GM23248 (cell line): ENCODE measurements at places on chromosomes 1 and 21. TPM values are rescaled to one million over a fixed set of nuclear protein-coding genes. Genes with fewer than 3 reads are reported as not detected.

C4BPB gene
- not detected in 2 replicates for total RNA-seq

SPRR4 gene
- total RNA-seq = not detected in 2 replicates

SAMSN1 gene
- not detected in 2 replicates for total RNA-seq

GRCh38 chr21:39346206-39346605 lies 2.7 kb downstream of the HMGN1 start:
- no peaks in the 10 kb centered on the region for H3K27me3 ChIP-seq
- peaks cover 49% of the 10 kb centered on the region for H3K36me3 ChIP-seq
- peak overlapping the region; percentile 91; the same call in 1 of the 2 replicates for H3K4me3 ChIP-seq
- H3K4me1 ChIP-seq = peaks cover 19% of the 10 kb centered on the region

- peaks cover 27% of the 10 kb centered on the region for H3K4me1 ChIP-seq
- no peaks in the 10 kb centered on the region for H3K27me3 ChIP-seq
- H3K36me3 ChIP-seq = no peaks in the 10 kb centered on the region
- peak; percentile 16 for DNase-seq
- H3K4me3 ChIP-seq = no peak overlapping the region
These were observed 346.6 kb upstream of the RUNX1 start for GRCh38 chr21:35395728-35396127.

DNA sequence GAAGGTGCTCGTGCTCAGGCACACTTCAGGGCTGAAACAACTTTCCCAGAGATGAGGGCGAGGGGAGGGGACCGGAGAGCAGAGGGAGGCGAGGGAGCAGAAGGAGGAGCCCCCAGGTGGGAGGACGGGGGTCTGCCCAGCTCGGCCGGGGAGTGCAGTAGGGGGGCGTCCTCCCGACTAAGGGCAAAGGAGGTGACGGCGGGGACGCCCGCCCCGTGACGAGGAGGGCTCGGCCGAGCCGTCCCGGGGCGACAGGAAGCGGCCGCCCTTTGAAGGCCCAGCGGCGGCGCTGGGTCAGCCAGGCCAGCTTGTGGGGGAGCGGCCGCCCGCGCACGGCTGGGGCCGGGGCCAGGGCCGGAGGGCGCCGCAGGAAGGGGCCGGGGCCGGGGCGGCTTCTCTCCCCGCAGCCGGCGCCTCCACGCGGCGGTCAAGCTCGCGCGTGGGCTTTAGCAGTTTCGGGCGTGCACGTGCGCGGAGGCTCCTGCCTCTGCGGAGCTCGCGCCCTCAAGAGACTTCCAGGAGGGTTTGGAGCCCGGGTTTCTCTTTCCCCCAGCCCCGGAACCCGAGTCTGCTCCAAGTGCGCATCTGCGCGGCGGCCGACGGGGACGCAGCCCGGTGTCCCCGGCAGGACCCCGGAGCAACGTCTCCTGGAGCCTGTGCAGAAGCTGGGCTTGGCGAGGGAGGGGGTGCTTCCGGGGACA lies 100.8 kb upstream of the SLC45A1 start:
- peaks cover 12% of the 10 kb centered on the region for H3K4me1 ChIP-seq
- DNase-seq = peak; percentile 62
- no peaks in the 10 kb centered on the region for H3K36me3 ChIP-seq

GRCh38 chr21:29277442-29277841 lies 21.3 kb upstream of the BACH1 start:
- DNase-seq = no peak
- H3K27ac ChIP-seq = no peak overlapping the region
- no peak overlapping the region for H3K4me3 ChIP-seq
- H3K4me1 ChIP-seq = no peaks in the 10 kb centered on the region

DNA sequence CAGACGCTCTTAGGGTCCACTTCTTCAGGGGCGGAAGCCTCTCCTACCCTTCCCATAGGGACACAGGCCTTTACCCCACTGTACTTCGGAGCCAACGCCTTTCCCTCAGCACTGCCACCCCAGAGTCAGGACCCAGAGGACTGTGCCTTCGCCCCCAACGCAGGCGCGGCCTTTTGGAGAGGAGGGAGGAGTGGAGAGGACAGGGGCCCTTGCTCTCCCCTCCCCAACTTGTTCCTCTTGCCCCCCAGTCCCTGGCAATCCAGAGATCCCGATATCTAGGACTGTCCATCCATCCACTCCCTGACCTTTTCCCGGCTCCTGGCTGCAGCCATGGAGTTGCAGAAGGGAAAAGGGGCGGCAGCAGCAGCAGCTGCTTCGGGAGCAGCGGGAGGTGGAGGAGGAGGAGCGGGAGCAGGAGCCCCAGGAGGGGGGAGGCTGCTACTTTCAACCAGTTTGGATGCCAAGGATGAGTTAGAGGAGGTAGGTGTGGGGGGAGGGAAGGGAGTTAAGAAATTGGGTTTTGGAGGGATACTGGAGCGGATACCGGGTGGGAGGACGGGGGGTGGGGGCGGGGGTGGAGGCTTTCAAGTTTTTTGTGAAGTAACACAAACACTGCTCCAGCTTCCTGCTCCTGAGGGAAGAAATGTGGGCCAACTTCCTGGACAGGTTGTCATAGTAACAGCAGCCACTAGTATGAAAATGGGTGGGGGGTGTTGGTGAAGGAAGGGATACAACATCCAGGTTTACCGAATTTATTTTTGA lies 636 bp downstream of the INTS3 start:
- H3K27me3 ChIP-seq = no peaks in the 10 kb centered on the region
- H3K36me3 ChIP-seq = no peaks in the 10 kb centered on the region
- 0 out of 2 replicates have a peak, but pooled peaks cover 9% of the 10 kb centered on the region for H3K4me1 ChIP-seq
- peak overlapping the region; percentile 78 for H3K27ac ChIP-seq
- peak; percentile 68 for DNase-seq

GRCh38 chr1:53478502-53478818 lies 19.3 kb downstream of the DMRTB1 start:
- DNase-seq = no peak
- H3K4me1 ChIP-seq = no peaks in the 10 kb centered on the region
- H3K4me3 ChIP-seq = no peak overlapping the region
- H3K27ac ChIP-seq = no peak overlapping the region

GRCh38 chr1:244792188-244792850 lies 43.1 kb upstream of the COX20 start:
- no peak overlapping the region for H3K4me3 ChIP-seq
- H3K27me3 ChIP-seq = no peaks in the 10 kb centered on the region
- no peak overlapping the region for H3K27ac ChIP-seq

DNA sequence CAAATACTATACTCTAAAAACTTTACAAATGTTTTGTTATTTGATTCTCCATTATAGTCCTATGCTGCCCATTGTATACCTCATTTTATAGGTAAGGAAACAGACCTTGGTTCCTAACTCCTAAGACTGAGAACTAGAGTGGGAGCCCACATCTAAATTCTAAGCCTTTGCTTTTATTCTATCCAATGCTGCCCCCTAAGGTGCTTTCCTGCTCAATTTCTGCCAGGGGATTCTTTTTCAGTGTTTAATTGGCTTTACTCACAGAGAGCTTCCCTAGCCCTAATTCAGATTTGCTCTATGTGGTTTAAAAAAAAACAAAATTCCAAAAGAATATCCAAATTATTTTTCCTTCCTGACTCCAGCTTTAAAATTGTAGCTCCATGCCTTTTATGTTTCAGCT lies 64.5 kb downstream of the KIF14 start:
- H3K4me3 ChIP-seq = no peak overlapping the region
- peak; percentile 29 for DNase-seq
- H3K27me3 ChIP-seq = no peaks in the 10 kb centered on the region
- H3K27ac ChIP-seq = no peak overlapping the region
- no peaks in the 10 kb centered on the region for H3K4me1 ChIP-seq

GRCh38 chr1:193685986-193686385 lies 499.6 kb upstream of the B3GALT2 start:
- H3K4me1 ChIP-seq = no peaks in the 10 kb centered on the region
- no peaks in the 10 kb centered on the region; the same call in 1 of the 2 replicates for H3K27me3 ChIP-seq
- DNase-seq = no peak

DNA sequence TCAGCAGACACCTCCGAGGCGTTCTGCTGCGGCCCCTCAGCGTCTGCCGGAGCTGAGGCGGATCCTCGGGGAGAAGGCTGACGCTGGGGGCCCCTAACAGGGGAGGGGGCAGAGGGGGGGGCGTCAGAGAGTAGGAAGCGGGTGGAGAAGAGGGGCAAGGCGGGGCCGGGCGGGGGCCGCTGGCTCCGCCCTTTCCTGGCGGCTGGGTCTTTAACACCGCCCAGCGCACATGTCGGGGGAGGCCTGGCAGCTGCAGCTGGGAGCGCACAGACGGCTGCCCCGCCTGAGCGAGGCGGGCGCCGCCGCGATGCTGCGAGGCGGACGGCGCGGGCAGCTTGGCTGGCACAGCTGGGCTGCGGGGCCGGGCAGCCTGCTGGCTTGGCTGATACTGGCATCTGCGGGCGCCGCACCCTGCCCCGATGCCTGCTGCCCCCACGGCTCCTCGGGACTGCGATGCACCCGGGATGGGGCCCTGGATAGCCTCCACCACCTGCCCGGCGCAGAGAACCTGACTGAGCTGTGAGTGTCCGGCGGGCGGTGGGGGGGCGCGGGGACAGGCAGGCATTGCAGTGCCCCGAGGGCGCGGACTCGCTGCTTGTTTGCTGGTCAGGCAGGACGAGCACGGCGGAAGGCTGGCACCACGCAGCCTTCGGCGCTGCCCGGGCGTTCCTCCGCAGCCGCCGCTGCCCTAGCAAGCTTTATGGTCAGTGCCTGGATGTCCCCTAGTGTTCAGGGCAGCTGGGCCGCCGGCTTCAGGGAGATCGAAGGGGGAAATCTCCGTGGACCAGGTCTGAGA lies at the start of gene NTRK1:
NTRK1 (plus strand) TSS at position 238 of the 796 bp plus-strand sequence; CDS start at position 308, 70 bp downstream.
- H3K36me3 ChIP-seq = no peaks in the 10 kb centered on the region
- H3K27ac ChIP-seq = no peak within 1 kb of the TSS
- DNase-seq = peak; percentile 61
- 0 out of 2 replicates have a peak, but pooled peaks cover 3% of the 10 kb centered on the region for H3K4me1 ChIP-seq
